ENCODE measurements at places on chromosomes 11 and 22. TPM values are rescaled to one million over a fixed set of nuclear protein-coding genes. Genes with fewer than 3 reads are reported as not detected.

The PATE4 gene
- not detected for total RNA-seq

The CCDC179 gene
- not detected for total RNA-seq

The MUC6 gene
- total RNA-seq: not detected

The MSANTD4 gene
- total RNA-seq: 37.7 TPM

The SMIM35 gene
- total RNA-seq: not detected

The TTC36 gene
- not detected for total RNA-seq

The KLHL35 gene
- total RNA-seq: not detected

The LRRC51 gene
- total RNA-seq: 6.2 TPM

The TRIM51 gene
- total RNA-seq: not detected

The DLG2 gene
- 4.7 TPM for total RNA-seq

The P2RY6 gene
- 0.78 TPM for total RNA-seq

The CCDC73 gene
- total RNA-seq: not detected

The C11orf91 gene
- not detected for total RNA-seq

The SLC22A25 gene
- total RNA-seq: 0.07 TPM

The IL10RA gene
- total RNA-seq: 0.73 TPM

The TNNI2 gene
- total RNA-seq: 1,499 TPM

The TEX12 gene
- 0.62 TPM for total RNA-seq

The ACR gene
- total RNA-seq: not detected

The GLYATL1 gene
- not detected for total RNA-seq

The AGBL2 gene
- total RNA-seq: not detected

The TREH gene
- total RNA-seq: not detected

The OR4A16 gene
- total RNA-seq: not detected

The OR8I2 gene
- not detected for total RNA-seq

The TXNRD2 gene
- total RNA-seq: 18.0 TPM

The APOA4 gene
- total RNA-seq: 3.5 TPM

The PHRF1 gene
- total RNA-seq: 9.2 TPM

The ALDH3B1 gene
- 5.1 TPM for total RNA-seq

The KCNQ1 gene
- total RNA-seq: 0.59 TPM

The OSBP2 gene
- 2.8 TPM for total RNA-seq
